ENCODE measurements at places on chromosomes 5 and 9.
A peak's percentile ranks its signal among the peaks of the same experiment; 100 is the strongest.

GRCh38 chr9:116365056-116365471 lies 211.5 kb downstream of the PAPPA start:
- DNase-seq, result peak; percentile 48

GRCh38 chr5:54872810-54873209 lies 112.6 kb downstream of the ESM1 start:
- no peak for DNase-seq

GRCh38 chr5:115952588-115952987 lies 9.7 kb upstream of the LVRN start:
- no peak for DNase-seq

DNA sequence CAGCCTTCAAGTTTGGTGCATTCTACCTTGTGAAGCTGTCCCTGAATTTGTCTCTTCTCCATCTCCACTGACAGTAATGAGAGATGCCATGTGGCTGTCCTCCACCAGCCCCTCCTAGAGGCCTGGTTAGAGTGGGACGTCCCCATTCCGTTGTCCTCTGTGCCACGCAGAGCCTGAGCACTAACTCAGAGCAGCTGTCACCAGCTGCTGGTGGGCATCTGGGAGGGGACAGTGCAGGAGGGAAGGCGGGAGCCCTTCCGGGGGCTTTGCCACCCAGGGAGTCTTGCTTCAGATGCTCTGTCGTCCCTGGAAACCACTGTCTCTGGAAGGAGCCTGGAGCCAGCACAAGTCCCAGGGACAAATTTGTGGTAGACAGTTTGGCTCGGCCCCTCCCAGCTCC lies 78.6 kb downstream of the PDZD2 start:
- DNase-seq, result no peak

GRCh38 chr9:130627896-130628792 lies 36.2 kb upstream of the PRDM12 start:
- DNase-seq, result no peak

- no peak for DNase-seq
Measured at GRCh38 chr9:121781701-121782464, 130.4 kb downstream of the DAB2IP start.

GRCh38 chr9:123702483-123702882 lies 227.4 kb downstream of the DENND1A start:
- no peak for DNase-seq

- DNase-seq, result no peak
Measured at GRCh38 chr5:964821-965220, 43.8 kb upstream of the NKD2 start.

DNA sequence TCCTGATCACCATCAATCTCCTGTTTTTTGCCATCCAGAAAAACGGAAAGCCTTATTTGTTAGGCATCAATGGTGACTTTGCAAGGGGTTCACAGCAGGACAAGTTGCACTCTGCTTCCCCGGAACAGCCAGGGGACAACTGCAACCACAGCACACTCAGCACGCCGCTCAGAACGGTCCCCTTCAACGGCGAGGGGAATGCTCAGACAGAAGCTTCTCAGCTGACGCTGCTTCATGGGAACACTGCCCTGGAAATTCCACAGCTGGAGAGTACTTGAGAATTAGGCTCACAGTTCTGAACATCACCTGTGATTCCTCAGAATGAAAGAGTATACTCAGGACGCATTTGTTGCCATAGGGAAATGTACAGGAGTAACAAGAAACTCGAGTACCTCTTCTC lies 40.1 kb upstream of the PLPP6 start:
- no peak for DNase-seq

- no peak for DNase-seq
Measured at GRCh38 chr5:14143841-14144585, 871 bp downstream of the TRIO start.

DNA sequence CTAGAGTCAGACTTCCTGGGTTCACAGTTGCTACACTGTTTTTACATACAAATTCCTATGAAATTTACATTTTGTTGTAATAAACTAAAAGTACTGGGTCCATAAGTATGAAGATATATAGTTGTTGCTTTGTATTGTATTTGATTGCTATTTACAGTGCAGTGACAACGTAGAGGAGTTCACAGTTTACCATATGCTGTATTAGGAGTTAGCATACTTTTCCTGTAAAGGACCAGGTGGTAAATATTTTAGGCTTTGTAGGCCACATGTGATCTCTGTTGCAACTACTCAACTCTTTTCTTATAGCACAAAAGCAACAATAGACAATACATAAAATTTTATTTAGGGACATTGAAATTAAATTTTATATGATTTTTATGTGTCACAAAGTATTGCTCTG lies 18.0 kb downstream of the PAM start:
- no peak for DNase-seq
